ENCODE measurements at places on chromosomes 3 and 15.

GRCh38 chr3:139534992-139535879 is 4.3 kb downstream of the RBP1 start:
- H3K4me1 ChIP-seq = no peaks in the 10 kb centered on the region
- no peak for ATAC-seq
- H3K36me3 ChIP-seq = no peaks in the 10 kb centered on the region
- H3K27ac ChIP-seq = no peak overlapping the region

GRCh38 chr3:141642215-141642614 is 95.9 kb upstream of the RNF7 start:
- no peak overlapping the region for H3K27ac ChIP-seq
- H3K4me3 ChIP-seq = no peak overlapping the region
- H3K36me3 ChIP-seq = no peaks in the 10 kb centered on the region
- no peak for ATAC-seq

DNA sequence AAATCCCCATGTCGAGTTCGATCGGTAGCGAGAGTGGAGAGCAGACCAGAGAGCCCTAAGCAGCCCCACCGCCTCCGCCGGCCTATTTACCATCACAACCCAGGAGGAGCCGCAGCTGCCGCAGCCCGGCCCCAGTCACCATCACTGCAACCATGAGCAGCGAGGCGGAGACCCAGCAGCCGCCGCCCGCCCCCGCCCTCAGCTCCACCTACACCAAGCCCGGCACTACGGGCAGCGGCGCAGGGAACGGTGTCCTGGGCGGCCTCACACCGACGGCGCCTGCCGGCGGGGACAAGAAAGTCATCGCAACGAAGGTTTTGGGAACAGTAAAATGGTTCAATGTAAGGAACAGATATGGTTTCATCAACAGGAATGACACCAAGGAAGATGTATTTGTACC is 89.5 kb upstream of the TPM1 start:
- H3K27ac ChIP-seq = no peak overlapping the region
- no peak for ATAC-seq
- peaks cover 38% of the 10 kb centered on the region for H3K27me3 ChIP-seq
- H3K4me3 ChIP-seq = no peak overlapping the region
- no peaks in the 10 kb centered on the region for H3K36me3 ChIP-seq

GRCh38 chr15:68447976-68448755 is 16.2 kb upstream of the ITGA11 start:
- peaks cover 58% of the 10 kb centered on the region for H3K27me3 ChIP-seq
- H3K4me1 ChIP-seq = no peaks in the 10 kb centered on the region
- no peak for ATAC-seq
- H3K27ac ChIP-seq = no peak overlapping the region
- no peak overlapping the region for H3K4me3 ChIP-seq
- no peaks in the 10 kb centered on the region for H3K36me3 ChIP-seq

DNA sequence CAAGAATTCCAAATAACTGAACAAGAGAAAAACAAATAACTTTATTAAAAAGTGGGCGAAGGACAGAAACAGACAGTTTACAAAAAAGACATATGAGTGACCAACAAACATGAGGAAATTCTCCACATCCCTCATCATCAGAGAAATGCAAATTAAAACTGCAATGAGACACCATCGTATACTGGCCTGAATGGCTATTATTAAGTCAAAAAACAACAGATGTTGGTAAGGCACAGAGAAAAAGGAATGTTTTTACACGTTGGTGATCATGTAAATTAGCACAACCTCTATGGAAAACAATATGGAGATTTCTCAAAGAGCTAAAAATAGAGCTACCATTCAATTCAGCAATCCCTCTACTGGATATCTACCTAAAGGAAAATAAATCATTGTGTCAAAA is 1260.4 kb upstream of the ALCAM start:
- ATAC-seq = no peak
- no peaks in the 10 kb centered on the region for H3K36me3 ChIP-seq
- peaks cover 7% of the 10 kb centered on the region for H3K4me1 ChIP-seq
- peaks cover 11% of the 10 kb centered on the region for H3K27me3 ChIP-seq

DNA sequence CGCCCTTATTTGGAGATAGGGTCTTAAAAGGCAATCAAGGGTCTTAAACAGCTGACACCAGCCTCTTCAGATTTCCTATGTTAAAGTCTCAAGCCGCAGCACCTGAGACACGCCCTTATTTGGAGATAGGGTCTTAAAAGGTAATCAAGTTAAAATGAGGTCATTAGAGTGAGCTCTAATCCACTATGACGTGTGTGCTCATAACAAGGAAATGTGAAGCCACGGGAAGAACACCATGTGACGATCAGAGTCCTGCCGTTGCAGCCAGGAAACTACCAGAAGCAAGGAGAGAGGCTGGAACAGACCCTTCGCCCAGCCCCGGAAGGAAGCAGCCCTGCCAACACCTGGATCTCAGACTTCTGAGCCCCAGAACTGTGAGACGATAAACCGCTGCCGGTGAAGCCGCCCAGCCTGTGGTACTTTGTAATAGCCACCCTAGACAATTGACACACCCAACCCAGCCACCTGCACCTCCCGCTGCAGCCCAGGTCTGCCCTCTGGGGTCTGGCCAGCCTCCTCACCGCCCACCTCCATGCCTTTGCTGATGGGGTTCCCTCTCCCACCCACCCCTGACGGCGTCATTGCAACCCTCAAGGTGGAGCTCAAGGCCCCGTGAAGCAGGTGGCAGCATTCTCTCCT is 137.9 kb downstream of the MEGF11 start:
- H3K4me1 ChIP-seq = peaks cover 6% of the 10 kb centered on the region
- H3K27ac ChIP-seq = no peak overlapping the region
- no peaks in the 10 kb centered on the region for H3K36me3 ChIP-seq
- H3K27me3 ChIP-seq = peaks cover 46% of the 10 kb centered on the region
